ENCODE measurements at places on chromosomes 11 and 22.

GRCh38 chr11:35618497-35619115, 346 bp downstream of the FJX1 start:
- DNase-seq: peak; percentile 20

GRCh38 chr22:24833881-24834495, 28.0 kb downstream of the SGSM1 start:
- no peak for DNase-seq

DNA sequence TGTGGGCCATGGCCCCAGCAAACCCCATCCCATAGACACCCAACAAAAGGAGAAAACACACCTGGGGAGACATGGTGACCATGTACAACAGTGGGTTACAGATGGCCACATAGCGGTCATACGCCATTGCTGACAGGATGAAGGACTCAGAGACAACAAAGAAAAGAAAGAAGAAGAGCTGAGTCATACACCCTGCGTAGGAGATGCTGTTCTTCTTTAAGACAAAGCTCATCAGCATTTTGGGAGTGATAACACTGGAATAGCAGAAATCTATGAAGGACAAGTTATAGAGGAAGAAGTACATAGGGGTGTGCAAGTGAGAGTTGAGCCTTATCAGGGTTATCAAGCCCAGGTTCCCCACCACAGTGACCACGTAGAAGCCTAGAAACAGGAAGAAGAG, 4.9 kb downstream of the OR8B8 start:
- DNase-seq: no peak

DNA sequence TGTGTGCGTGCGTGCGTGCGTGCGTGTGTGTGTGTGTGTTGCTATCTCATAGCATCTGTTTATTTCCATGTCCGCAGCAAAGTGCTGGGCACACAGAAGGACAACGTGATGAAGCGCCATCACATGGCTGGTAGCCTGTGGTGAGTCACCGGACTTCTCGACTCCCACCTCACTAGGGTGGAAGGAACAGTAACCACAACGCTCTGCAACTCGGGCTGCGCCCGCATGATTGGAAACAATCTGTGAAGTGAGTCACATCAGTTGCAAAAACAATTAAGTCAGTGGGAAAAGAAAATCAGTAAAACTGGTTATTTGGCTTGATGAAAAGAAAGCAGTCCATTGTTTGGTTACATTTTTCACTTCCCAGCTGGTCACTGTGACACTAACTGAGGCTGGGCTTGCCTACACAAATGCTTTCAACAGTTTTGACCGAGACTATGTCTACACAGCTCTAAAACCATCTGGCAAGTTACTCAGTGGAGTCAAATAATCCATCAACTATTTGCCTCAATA, 437.3 kb upstream of the CADM1 start:
- no peak for DNase-seq

DNA sequence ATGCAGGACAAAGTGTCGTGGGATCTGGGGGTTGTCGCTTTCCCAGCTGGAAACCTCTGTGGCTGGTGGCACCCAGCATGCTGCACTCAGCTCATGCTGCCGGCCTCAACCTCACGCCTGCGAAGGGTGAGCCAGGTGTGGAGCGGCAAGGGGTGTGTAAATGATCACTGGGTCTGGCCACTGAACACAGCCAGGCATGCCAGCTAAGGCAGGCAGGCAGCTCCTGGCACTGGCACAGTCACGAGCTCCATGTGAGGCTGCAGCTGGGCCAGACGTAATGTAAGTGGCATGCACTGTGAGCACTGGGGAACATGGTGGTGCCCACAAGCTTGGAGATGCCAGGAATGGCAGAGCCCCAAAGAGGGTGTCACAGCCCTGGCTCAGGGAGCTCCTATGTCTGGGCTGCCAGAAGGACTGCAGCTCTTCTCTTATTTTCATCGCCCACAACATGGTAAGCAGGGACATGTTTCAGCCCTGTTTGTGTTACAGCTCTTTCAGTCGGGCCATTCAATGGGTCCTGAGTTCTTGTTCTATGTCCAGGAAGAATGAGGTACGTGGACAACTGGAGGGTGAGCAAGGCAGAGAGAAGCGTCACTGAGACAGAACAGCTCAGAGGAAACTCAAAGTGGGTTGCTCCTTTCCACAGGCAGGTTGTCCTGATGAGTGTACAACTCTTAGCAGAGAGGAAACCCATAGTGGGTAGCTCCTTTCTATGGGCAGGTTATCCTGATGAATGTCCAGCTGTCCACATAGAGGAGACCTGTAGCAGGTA, 403.8 kb downstream of the CNTN5 start:
- DNase-seq: no peak

GRCh38 chr22:43337946-43338345, 5.2 kb downstream of the SCUBE1 start:
- DNase-seq: no peak

DNA sequence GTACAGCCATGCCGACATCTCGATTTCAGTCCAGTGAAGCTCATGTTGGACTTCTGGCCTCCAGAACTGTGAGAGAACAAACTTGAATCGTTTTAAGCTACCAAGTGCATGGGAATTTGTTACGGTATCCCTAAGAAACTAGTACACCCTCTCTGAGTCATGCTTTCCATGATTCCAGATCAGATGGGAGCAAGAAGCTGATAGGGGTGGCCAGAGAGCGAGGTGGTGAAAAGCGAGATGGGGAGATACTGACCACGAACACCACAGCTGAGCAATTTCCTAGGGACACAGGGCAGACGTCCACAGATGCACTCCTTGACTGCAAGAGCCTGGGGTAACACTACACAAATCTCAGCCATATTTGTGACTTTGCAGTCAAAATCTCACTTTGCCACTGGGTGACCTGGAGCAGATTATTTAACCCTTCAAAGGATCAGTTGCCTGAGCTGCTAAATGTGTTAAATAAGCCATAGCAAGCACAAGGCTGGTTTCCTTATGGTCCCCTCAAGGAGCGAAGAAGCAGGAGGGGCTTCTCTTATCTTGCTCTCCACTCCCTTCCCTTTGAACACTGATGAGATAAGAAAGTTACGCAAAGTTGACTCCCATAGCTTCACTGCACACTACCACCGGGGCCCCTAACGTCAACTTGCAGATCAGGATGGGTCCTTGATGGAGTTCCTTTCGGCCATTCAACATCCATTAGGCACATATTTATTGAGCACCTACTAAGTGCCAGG, 22.6 kb upstream of the RCN1 start:
- no peak for DNase-seq

GRCh38 chr11:129093283-129093682, 98.8 kb downstream of the ARHGAP32 start:
- DNase-seq: no peak

GRCh38 chr11:62850911-62851806, 11.8 kb upstream of the WDR74 start:
- DNase-seq: no peak

DNA sequence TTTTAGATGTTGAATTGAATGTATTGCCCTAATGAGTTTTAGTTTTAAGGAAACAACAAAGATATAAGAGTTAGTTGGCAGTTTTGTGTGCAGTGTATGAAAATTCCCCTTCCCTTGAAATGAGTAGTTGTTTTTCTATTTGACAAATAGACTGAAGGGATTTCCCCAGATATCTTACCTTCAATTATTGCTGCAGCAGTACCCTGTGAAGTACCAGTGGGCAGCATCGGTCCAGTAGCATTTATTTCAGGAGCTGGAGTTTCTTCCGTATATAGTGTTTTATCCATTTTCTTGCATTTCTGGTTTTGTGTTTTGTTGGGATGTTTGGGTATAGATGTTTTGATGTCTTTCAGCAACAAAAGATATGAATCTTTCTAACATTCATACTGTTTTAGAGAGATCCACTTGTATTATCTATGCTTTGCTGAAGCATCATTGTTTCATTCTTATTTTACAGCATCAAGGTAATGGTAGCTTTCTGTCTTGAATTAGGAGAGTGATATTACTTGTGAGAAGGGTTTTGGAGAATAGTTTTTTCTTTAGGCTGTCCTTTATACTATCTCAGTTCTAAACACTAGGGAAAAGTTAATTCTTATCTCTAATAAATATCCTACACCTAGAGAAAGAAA, 7.4 kb downstream of the KMT2A start:
- DNase-seq: no peak

- no peak for DNase-seq
Measured at GRCh38 chr11:73114110-73114834, 27.8 kb downstream of the FCHSD2 start.

DNA sequence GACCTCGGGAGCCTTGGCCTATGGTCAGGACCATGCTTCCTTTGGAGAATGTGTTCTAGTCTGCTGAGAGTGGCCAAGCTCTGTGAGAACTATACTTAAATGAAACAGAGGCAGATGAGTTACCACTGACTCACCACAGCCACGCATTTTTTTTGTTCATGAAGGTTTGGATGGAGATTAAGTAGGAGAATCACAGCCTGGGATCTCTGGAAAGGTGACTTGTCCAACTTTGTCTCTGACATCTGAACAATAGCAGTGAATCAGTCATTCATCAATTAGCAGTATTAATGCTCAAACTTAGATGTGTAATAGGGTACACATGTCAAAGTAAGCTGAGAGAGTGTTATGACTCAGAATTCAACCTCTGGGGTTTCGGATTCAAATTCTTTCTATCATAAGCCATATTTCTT, 100.7 kb upstream of the ANO3 start:
- no peak for DNase-seq

DNA sequence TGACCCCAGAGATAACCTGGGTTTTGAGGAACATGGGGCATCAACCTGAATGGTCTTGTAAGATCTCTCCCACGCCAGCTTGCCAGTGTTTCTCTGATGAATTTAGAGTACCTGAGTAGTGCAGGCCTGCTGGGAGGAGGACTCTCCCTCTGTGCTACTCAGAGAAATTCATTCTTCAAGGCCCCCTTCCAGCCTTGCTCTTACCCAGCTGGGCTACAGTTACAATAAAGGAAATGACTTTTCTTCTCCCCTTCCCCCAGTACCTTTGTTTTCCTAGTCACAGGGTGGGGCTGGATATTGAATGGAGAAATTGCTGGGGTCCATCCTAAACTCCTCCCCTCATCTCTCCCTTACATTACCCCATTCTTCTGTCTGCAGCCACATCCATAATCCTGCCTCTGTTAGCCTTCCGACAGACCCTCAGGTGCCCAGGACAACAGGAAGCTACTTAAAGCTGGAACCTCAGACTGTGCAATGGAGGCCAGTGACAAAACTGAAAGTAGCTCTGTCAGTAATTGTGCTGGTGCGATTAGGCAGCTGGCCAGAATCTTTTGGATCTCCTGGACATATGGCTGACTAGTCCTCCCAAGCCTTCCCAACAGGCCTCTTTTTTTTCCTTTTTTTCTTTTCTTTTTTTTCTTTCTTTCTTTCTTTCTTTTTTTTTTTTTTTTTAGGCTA, 17.4 kb downstream of the LIMK2 start:
- DNase-seq: no peak

DNA sequence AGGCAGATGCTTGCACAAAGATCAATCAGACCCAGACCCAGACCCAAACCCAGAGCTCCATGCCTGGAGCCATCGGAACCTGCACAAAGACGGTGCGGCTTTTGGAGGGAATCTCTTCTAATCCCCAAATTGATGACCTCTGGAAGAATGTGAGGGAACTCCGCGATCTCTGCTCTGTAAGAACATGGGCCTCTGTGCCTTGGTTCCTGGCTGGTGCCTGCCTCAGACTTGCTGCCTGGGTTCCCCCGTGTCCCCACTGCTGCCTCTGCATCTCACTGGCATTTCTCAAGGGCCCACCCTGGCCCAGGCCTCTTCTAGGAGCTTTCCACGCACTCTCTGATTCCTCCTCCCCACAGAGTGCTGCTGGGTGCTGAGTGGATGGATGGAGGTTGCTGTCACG, 1044.4 kb downstream of the TBC1D22A start:
- no peak for DNase-seq

GRCh38 chr11:72378704-72379383, 55.5 kb downstream of the CLPB start:
- DNase-seq: no peak

DNA sequence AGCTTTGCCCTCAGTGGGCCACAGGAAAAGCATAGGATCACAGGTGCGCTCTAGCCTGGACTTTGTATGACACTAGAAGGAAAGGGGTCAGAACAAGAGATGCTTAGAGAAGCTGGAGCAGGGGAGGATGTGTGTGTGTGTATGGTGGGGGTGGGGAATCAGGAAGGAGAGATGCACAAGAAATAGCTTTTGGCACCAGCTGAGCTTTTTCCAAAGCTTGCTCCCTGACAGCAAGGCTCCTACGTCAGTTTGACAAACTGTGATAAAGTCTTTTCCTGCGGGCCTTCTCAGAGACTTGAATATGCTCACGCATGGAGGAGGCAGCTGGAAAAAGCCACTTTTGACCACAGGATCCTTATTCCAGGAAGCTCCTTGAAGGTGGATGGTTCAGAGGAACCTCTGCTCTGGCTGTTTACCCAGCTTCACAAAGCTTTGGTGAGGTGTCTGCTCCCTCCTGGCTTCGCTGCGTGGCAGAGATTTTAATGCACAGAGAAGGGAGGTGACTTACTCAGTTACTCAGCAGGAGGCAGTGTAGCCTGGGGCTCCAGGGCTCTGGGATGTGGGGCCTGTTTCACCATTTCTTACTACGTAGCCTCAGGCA, 3.9 kb downstream of the CDC42EP1 start:
- no peak for DNase-seq

DNA sequence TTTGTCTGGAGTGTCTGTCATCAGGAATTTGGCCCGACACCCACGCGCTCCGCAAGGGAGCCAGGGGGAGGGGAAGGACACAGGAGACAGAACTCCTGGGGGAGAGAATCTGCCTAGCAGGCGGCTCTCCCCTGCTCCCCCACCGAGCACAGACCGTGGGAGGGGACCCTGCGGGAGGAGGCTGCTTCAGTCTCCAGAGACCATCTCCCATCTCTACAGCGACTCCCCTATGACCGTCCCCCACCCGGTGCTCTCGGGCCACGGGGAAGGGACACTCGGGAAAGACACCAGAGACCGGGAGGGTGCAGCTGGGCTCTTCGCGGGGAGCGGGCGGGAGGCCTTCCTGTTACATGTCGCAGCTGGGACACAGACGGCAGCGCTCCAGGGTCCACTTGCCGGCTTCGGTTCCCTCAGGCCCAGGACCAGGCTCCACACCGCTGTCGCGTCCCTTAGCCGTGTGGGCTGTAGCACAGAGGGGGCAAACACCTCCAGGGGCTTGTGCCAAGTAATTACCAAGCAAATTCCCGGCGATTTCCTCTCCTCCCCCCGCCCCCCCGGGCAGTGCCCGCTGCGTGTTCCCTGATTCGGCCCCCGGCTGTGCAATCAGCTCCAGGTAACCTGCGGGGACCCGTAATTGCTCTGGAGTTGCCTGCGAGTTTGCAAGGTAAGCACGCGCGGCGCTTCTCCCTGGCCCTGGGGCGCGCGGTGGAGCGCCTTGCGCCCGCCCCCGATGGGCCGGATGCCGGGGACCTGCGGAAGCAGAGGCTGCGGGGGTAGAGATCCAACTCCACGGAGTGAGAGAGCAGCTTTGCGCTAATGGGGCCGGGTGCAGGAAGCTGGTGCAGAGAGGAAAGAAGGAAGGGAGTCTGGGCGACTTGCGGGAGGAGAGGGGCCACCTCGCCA, 155.1 kb upstream of the CADM1 start:
- no peak for DNase-seq

DNA sequence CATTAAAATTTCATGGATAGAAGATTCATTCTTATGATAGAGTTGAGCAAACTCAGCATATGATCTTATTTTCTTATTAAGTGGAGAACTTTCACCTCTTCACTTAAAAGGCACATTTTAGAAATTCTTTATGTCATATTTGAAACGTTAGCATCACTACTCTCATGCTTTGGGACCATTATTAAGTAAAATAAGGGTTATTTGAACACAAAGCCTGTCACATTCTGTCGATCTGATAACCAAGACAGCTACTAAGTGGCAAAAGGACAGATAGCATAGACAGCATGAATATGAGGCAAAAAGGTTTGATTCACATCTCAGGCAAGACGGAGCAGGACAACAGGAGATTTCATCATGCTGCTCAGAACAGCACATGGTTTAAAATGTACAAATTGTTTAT, 247.6 kb upstream of the ANO3 start:
- no peak for DNase-seq

- no peak for DNase-seq
Measured at GRCh38 chr22:17119481-17120202, 1.5 kb downstream of the TMEM121B start.
